HCEC 1CT (cell line): ENCODE measurements at places on chromosomes 3 and 15.

GRCh38 chr3:111415018-111415417 lies 127.0 kb upstream of the CD96 start:
- no peak for DNase-seq

GRCh38 chr3:38116471-38117162 lies 20.3 kb downstream of the ACAA1 start:
- DNase-seq, result no peak

GRCh38 chr3:65742914-65743313 lies 295.8 kb downstream of the MAGI1 start:
- DNase-seq, result peak; percentile 50

GRCh38 chr3:191136347-191136746 lies 62.7 kb upstream of the OSTN start:
- DNase-seq, result peak; percentile 14

DNA sequence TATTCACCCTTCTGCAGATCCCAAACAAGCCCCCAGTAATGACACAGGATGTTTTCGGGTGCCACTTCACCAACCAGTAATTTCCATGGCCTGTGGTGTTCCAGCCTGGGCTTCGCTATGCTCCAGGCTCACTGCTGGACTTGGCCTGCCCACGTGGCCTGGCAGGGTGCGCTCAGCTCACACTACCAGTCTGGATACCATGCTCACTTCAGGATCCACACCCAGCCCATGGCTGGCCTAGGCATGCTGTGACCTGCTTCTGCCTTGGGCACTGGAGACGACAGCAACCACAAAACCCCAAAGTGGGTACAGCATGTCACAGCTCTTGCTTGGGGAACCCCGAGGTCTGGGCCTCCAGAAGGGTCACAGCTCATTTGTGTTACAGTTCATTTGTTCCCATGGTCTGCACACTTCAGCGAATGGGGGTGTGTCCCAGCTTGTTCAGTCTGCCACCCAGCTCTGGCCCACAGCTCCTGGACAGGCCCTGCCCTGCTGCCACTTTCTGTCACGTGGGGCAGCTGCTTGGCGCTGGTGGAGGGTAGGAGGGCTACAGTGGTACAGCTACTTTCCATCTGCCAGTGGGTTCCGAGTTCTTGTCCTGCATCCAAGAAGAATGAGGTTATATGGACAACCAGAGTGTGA lies 650.8 kb downstream of the MCTP2 start:
- no peak for DNase-seq

GRCh38 chr15:38004218-38004861 lies 69.9 kb downstream of the TMCO5A start:
- DNase-seq, result no peak

GRCh38 chr3:54257125-54257720 lies 134.9 kb downstream of the CACNA2D3 start:
- no peak for DNase-seq

DNA sequence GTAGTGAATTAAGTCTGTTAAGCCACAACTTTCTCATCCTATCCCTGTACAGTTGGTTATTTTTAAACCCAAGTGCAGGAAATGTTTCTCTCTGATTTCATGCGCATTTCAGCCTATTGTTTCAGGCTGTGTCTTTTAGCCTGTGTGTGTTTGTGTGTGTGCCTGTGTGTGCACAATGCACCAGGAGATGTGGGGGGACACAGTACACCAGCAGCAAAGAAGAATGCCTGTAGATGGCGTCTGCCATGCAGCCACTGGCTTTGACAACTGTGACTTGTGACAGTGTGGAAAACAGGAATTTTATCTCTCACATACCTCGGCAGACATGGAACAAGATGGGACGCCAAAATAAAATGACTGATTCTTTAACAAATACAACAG lies 43.6 kb upstream of the PLXNA1 start:
- DNase-seq, result no peak
